ENCODE measurements at places on chromosomes 7 and 10. TPM values are rescaled to one million over a fixed set of nuclear protein-coding genes. Genes with fewer than 3 reads are reported as not detected.

Gene NCOA4
- 146 TPM for total RNA-seq

Gene LLCFC1
- not detected for total RNA-seq

Gene KIF20B
- total RNA-seq, result 6.7 TPM

Gene GNGT1
- total RNA-seq, result not detected

Gene LIPF
- not detected for total RNA-seq

Gene HECW1
- total RNA-seq, result 4.8 TPM

Gene HTRA1
- total RNA-seq, result 123 TPM

Gene CDHR1
- total RNA-seq, result 2.0 TPM

Gene HOXA5
- 20.1 TPM for total RNA-seq

Gene SPAG6
- total RNA-seq, result 0.31 TPM

Gene HDAC9
- 27.6 TPM for total RNA-seq

Gene MKI67
- 1.3 TPM for total RNA-seq

Gene PSPH
- 11.5 TPM for total RNA-seq

Gene PTF1A
- not detected for total RNA-seq

Gene KLF14
- 1.1 TPM for total RNA-seq

Gene CALHM2
- total RNA-seq, result 46.3 TPM

Gene OR13A1
- not detected for total RNA-seq

Gene MDFIC
- 60.7 TPM for total RNA-seq

Gene OR2A1
- 0.22 TPM for total RNA-seq

Gene HMX2
- not detected for total RNA-seq

Gene GPR146
- 50.5 TPM for total RNA-seq

Gene MAGI2
- 51.3 TPM for total RNA-seq

Gene TCAF2
- 2.5 TPM for total RNA-seq

Gene PDE6C
- not detected for total RNA-seq

Gene EPHB4
- total RNA-seq, result 49.5 TPM

Gene SP8
- total RNA-seq, result not detected

Gene NXPH1
- total RNA-seq, result not detected

Gene PNLIPRP1
- 1.2 TPM for total RNA-seq

Gene SEC24C
- 53.6 TPM for total RNA-seq

Gene A1CF
- total RNA-seq, result not detected

Gene SEMA4G
- total RNA-seq, result 15.3 TPM

Gene SLC16A9
- total RNA-seq, result 1.8 TPM

Gene GTF2IRD2
- 46.5 TPM for total RNA-seq

Gene CXCL12
- total RNA-seq, result 394 TPM

Gene MARVELD1
- total RNA-seq, result 59.5 TPM

Gene ARMC3
- 0.18 TPM for total RNA-seq

Gene BMS1
- total RNA-seq, result 13.1 TPM

Gene TMEM196
- total RNA-seq, result not detected

Gene CRHR2
- total RNA-seq, result 1.1 TPM

Gene RASA4B
- 59.3 TPM for total RNA-seq

Gene UCMA
- total RNA-seq, result not detected

Gene STRA8
- total RNA-seq, result not detected

Gene DNAJC12
- 5.1 TPM for total RNA-seq

Gene CPEB3
- 6.2 TPM for total RNA-seq

Gene NUDT1
- 11.5 TPM for total RNA-seq

Gene MYO1G
- 8.8 TPM for total RNA-seq

Gene MYL7
- total RNA-seq, result not detected

Gene H2BK1
- not detected for total RNA-seq

Gene HKDC1
- total RNA-seq, result 12.0 TPM
